Neural crest cell (in vitro differentiated cells): ENCODE measurements at places on chromosomes 3 and 15.

GRCh38 chr3:186003610-186004009, 65.8 kb upstream of the TRA2B start:
- DNase-seq: no peak

GRCh38 chr15:91849749-91850161, 3.8 kb upstream of the SLCO3A1 start:
- DNase-seq: no peak

DNA sequence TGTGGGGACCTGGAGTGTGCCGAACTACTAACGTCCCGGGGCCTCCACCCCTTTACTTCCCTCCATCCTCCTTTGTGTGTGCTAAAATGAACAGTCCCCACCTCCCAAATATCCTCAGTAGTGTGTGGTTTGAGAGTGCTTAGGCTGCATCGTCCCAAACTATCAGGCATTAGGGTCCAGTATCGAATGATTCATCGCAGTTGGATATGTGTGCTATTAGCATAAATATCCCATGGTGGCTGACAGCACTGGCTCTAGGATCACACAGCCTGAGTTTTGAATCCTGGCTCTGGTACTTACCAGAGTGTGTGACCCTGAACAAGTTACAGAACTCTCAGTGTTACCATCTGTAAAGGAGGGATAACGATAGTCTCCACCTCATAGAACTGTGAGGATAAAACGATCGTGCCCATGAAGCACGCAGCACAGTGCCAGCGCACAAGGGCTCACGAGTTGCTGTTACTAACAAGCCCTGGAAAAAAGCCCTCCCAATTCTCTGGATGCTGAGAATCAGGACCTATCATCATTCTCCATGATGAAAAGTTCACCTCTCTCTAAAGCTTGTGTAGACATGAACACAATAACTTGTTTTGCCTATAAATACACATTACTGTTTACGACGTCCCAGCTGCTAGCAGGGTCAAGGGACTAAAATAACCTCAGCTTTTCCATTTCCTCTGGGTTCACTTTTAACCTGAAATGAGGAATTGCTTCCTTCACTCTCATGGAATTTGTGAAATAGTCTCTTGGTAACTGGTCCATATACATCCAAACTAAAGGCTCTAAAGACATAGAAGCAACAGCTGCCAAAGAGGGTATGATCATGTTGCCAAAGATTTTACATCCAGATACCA, 51.0 kb downstream of the VGLL4 start:
- DNase-seq: no peak

DNA sequence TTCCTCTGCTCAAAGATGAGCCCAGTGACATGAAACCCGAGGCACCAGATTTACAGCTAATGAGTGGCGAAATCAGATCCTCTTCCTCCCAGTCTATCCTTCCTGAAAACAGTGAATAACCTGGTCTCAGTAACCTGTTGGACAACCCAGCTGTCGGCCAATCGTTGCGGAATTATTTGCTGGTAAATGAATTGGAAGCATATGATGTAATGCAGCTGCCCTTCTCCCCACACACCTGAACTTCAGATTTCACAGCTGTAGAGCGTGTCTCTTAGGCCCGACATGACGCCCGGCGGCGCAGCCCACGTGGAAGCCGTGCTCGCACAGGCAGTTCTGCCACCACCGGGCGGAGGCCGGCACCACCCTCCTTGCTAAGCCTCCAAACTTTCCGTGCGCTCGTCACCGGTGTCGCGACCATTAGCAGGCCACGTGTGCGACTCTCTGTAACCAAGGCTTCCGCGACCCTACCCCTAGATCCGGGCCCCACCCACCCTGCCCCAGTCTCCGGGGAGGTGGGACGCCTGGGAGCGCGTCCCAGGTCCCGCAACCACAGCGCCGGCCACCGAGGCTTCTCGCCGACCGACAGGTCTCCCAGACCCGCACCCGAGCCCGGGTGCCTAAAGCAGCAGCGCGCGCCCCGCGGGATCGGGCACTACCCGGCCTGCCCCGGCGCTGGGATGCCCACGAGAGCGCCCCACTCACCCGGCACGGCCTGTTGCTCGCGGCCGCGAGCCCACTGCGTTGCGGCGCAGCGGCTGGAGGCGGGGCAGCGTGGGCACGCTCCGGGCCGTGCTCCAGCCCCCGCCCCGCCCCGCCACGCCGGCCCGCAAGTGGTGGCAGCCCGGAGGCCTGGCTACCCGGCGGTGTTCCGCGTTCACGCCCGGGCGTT, at the start of gene RIOX2:
Gene RIOX2, minus strand, starts transcription at position 753 of the 889 bp plus-strand sequence. CDS start 4,838 bp downstream, outside the sequence.
- peak; percentile 41 for DNase-seq

- peak; percentile 59 for DNase-seq
These were observed 102.2 kb downstream of the DGKG start for GRCh38 chr3:186259612-186260383.
